ENCODE measurements at places on chromosomes 7 and 10.
A peak's percentile ranks its signal among the peaks of the same experiment; 100 is the strongest.

- DNase-seq, result no peak
These were observed 42.5 kb upstream of the INPP5A start for GRCh38 chr10:132494866-132495630.

DNA sequence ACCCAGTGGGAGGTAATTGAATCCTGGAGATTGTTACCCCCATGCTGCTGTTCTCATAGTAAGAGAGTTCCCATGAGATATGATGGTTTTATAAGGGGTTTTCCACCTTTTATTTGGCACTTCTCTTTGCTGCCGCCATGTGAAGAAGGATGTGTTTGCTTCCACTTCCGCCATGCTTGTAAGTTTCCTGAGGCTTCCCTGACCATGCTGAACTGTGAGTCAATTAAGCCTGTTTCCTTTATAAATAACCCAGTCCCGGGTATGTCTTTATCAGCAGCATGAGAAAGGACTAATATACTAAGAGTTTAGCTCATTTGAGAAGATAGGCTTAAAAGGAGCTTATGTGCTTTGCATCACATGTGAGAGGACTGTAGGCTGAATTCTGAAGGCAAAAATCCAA lies 29.3 kb downstream of the TMEM248 start:
- no peak for DNase-seq

GRCh38 chr7:139656387-139656786 lies 121.4 kb downstream of the HIPK2 start:
- no peak for DNase-seq

GRCh38 chr7:42750172-42750571 lies 161.7 kb downstream of the C7orf25 start:
- DNase-seq, result no peak

- peak; percentile 6 for DNase-seq
These were observed 804 bp downstream of the TMEM106B start for GRCh38 chr7:12211711-12212485.

DNA sequence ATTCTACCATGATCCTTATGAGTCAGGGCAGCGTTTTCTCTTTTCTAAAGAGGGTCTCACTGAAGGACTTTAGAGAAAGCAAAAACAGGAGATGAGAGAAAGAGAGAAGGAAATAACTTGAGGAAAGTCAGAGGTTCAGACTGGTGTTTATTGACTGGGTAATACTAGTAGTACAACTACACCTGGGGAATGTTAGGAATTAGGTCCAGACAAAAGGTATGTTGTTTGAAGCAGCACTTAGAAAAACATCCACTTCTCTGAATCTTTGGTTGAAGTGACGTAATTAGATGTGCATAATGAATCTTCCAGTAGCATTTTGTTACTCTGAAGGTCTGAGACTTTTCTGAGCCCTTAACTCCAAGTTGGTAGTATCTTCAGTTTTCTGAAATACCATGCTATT lies 380.3 kb upstream of the LRGUK start:
- no peak for DNase-seq

DNA sequence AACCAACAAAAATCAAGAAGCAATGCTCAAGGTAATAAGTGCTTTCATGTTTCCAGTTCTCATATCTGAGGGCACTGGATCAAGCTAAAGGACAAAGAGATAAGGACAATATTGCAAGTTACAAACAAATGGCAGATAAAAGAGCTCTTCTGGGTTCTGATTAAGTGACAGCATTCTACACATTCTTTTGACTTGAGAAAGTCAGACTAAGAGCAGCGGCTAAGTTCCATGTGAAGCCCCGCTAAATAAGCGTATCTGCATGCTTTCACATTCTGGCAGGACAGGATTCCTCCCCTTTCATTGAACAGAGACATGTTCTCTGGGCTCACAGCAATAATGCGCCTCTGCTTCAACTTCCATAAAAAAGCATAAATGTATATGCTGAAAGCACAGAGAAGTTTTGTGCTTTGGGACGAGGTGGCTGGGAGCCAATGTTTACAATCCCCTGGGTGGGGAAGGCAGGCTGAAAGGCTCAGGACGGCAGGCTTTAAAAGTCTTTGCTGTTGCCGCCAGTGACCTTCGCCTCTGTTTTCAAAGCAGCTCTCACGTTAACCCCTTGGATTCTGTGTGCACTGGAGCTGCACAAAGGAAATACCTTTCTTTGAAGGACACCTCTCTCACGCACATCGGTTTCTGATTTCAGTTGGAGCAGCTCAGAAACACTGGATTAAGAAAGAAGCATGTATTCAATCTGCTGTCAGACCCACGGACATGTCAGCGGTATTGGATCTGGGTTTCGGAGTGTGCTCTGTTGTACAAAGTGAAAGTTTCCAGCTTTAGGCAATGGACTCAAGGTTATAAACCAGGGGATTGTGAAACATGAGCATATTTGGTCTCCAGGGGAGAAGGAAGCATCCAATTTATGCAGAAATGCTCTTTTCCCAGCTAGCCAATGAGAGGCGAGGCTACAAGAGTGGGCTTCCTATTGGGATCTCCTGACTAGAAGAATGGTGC lies 105.4 kb upstream of the FAM133B start:
- DNase-seq, result no peak

DNA sequence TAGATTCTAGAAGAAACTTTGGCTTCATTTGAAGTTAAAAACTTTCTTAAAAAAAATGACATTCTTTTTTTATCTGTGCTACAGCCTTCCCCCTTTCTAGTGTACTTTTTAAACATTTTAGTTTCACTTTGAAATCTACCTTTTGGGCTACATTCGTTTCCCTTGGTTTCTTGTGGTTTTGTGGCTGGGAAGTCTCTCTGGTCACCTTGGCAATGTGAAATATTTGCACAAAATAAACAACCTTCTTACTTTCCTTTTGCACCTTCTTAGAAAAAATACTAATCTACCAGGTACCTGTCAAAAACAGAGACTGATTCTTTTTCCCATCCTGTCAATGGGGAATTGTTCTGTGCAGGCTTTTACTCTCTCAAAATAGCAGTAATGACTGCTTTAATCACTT lies 350.2 kb downstream of the GATA3 start:
- DNase-seq, result peak; percentile 39

DNA sequence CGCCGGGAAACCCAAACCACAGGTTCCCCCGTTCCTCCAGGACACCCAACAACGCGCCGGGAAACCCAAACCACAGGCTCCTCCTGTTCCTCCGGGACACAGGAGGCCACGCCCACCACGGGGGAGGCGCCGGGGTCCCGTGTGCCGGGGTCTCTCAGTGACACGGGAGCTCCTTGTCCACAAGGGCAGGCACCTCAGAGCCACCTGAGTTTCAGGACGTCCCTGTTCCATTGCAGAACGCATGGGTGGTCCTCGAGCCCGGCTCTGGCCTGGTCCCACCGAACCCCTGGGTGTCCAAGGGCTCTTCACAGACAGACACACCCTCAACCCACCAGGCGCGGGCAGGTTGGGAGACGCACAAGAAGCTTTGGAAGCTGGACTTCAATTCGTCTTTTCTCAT lies 57.6 kb upstream of the ADGRA1 start:
- no peak for DNase-seq

DNA sequence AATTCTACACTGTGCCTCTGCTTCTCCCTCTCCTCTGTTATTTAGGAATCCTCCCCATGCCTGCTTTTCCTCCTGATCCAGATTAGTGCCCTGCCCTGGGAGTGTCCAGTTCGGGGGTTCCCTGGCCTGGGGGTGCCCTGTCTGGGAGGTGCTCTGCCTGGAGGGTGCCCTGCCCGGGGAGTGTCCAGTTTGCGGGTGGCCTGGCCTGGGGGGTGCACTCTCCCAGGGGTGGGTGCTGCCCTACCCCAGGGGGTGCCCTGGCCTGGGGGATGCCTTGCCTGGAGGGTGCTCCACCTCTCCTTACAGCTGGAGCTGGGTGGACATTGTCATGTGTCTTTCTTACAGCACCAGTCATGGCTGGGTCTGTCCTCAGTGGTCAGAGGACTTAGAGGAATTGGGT lies 20.2 kb downstream of the RAMP3 start:
- DNase-seq, result no peak

DNA sequence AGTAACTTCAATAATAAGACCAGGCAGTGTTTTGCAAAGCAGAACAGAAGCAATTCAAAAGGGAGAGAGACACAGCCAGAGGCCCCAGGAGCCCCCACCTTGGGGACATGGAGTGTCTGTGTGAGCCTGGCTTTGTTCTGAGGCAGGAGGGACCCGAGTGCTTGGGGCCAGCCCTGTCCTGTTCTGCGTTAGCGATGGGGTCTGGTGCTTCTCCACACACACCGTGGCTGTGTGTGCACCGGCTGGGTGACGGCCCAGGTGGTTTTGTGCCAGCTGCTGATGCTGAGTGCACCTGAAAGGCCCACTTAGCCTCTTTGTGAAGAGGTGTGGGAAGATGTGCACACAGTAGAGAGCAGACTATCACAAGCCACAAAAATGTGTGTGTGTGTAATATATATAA lies 468.9 kb downstream of the DNAJB6 start:
- no peak for DNase-seq

- DNase-seq, result no peak
These were observed 4.2 kb upstream of the MYO1G start for GRCh38 chr7:44982970-44983369.

DNA sequence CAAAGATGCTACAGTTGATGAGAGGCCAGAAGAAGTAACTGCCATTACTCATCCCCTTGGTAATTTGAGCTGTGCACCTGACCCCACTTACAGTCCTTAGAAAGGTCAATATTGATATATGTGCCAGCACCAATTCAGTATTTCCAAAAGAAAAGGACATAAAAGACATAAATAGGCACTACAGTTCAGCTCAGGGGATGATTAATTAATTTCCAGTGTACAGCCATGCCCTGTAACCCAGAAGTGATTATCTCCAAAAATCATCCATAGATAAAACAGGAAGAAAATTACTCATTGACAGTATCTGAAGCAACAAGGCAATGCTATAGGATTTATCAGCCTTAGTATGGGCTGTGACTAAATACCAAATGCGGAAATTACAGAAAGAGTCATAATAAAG lies 82.4 kb downstream of the PHYHIPL start:
- no peak for DNase-seq

DNA sequence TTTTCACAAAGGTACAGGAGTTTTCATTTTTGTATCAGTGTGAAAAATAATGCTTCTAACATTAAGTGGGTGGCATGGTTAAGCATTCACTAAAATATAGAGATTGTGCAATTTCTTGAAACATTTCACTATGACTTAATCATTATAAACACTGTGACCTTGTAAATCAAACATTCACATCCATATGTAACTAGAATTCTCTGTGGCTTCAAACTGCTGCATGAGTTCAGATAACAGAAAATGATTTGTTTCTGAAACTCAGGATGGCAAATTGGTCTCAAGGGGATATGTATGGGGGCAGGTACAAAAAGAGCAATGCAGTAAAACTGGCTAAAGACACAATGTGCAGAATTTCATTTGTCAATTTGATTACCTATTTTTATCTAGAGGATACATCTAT lies 3.8 kb downstream of the FAM133B start:
- DNase-seq, result no peak

DNA sequence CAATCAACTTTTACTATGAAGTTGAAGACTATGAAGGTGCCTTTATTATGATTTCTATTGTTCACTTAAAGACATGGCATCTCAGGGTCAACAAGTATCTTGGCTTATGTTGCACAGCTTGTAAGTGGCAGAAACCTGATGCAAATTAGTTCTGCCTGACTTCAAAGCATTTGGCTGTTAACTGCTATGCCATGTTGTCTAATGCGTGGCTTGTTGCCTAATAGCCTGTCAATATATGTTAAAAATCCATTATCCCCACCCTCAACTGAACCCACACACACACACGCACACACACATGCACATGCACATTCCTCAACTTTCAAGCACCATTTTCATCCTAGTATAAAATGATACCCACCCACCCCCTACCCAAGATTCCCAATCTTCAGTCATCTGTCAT lies 217.1 kb downstream of the NRG3 start:
- no peak for DNase-seq

- no peak for DNase-seq
These were observed 2.5 kb downstream of the ACSL5 start for GRCh38 chr10:112376396-112376790.

DNA sequence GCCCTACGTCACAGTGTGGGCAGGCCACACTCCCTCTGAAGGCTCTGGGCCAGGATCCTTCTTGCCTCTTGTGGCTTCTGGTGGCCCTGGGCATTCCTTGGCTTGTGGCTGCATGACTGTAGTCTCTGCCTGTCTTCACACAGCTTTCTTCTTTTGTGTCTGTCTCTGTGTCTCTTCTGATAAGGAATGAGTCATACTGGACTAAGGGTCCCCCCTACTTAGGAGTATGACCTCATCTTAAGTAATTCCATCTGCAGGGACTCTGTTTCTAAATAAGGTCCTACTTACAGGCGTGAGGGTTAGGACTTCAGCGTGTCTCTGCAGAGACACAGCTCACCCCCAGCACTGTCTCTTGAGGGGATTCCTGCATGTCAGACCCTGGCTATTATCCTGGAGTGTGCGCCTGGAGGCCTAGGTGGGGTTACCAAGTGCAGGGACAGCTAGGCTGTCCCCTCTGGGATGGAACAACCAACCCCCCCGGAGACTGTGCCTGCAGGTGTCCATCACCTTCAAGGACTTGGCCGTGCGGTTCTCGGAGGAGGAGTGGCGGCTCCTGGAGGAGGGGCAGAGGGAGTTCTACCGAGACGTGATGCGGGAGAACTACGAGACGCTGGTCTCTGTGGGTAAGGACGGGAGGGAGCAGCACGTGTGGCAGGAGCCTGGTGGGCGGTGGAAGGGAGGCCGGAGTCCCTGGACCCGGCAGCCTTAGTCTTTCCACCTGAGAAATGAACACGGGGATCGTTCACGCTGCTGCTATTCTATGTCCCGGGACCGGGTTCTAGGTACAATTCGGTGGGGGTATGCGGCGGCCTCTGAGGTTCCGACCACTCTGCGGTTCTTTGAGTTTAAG lies 54.1 kb downstream of the ZNF467 start:
- no peak for DNase-seq

DNA sequence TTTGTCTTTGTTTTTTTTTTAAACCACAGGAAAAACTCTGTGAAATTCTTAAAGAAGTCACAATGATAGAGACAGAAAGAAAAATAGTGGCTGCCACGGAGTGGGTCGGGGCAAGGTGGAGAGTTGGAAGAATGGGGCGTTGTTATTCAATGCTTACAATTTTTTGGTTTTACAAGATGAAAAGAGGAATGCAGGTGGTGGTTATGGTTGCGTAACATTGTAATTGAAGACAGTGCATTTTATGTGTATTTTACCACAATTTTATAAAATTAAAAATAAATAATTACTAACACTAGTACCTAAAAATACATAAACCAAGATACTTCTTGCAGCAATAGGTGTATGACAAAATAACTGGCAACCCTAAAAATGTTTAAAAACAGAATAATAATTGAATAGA lies 76.9 kb upstream of the VOPP1 start:
- DNase-seq, result no peak

DNA sequence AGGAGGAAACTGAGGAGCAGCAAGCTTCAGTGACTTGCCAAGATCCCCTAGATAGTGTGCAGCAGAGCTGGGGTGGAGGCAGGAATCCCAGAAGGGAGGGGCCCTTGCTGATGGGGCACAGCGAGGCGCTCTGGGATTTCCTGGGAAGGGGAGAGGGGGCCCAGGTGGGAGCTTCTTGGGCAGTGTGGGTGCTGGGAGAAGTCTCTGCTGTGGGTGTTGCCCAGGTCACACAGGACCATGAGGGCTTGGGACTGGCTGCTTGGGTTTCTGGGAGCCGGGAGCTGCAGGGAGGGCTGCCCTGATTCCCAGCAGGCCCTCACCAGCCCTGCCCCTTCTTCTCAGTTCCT lies 55.2 kb downstream of the TSPAN15 start:
- DNase-seq, result no peak

- no peak for DNase-seq
These were observed 44.1 kb upstream of the JAZF1 start for GRCh38 chr7:28224675-28225074.
